ENCODE measurements at places on chromosomes 4 and X. TPM values are rescaled to one million over a fixed set of nuclear protein-coding genes. Genes with fewer than 3 reads are reported as not detected.

GRCh38 chr4:132344924-132345828 lies 803.9 kb upstream of the PCDH10 start:
- no peak for DNase-seq
- no peaks in the 10 kb centered on the region for H3K27me3 ChIP-seq
- H3K4me1 ChIP-seq = no peaks in the 10 kb centered on the region
- no peak overlapping the region for H3K4me3 ChIP-seq

DNA sequence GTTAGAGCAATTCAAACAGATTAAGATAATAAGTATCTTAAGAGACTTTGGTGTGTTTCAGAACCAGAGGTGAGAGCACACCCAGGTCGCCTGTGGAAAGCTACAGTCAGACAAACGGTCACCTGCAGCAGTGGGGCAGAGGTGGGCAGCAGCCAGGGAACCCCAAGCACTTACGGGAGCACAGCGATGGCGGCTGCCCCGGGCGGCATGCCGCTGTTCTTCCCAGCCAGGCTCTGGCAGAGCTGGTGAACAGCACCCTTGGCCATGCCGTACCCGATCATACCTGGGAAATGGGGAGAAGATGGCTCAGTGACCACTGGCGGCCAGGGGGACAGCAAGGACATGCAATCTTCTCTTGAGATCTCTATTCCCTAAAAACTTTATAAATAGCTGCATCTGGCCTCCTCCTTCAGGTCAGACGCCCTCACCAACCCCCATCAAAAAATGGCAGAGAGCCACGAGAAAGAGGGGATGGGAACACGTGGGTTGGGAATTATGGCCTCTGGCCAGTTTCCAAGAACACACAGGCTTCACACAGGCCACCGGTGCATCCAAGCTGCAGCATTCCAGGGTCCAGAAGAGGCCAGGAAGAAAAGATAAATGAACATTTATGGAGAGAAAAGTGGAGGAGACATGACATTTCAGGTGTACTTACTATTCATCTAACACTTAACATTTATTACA lies 19.7 kb downstream of the QDPR start:
- H3K4me3 ChIP-seq = no peak overlapping the region
- DNase-seq = no peak
- peaks cover 21% of the 10 kb centered on the region for H3K36me3 ChIP-seq
- H3K4me1 ChIP-seq = no peaks in the 10 kb centered on the region

DNA sequence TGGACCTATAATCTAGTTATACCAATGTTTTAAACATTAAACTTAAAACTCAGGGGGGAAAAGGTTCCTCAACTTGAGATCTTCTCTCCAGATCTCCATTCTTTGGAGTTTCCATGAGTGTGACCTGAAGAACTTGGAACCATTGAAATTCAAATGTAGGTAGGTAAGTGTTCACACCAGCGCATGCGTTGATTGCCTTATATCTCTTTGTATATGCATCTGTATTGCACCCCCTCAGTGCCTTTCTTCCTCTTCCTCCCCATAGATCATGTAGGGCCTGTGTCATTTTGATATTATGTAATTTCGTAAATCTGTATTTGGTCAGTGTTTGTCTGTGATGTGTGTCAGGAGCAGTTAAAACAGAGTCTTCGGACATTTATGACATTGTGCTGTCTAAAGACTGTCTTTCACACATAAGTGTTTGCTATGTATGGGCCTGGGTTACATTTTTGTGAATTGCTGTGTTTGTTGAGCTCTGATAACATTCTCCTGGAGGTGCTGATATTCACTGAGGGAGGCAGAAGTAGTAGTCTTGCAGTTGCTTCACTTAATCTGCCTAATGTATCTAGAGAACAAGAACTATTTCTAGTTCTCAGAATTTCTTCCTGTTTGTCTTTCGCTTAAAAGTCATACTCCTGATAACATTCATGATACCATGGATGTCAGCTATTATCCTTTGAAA lies 126.3 kb downstream of the RAP1GDS1 start:
- H3K4me1 ChIP-seq = no peaks in the 10 kb centered on the region
- no peaks in the 10 kb centered on the region for H3K27me3 ChIP-seq
- no peak for DNase-seq
- H3K27ac ChIP-seq = no peak overlapping the region
- no peak overlapping the region for H3K4me3 ChIP-seq

RRH gene
- total RNA-seq = 0.16 TPM

GRCh38 chrX:51899741-51900140 lies 6.3 kb downstream of the MAGED1 start:
- no peak overlapping the region for H3K4me3 ChIP-seq
- no peaks in the 10 kb centered on the region for H3K27me3 ChIP-seq

DUSP21 gene
- not detected for total RNA-seq

DNA sequence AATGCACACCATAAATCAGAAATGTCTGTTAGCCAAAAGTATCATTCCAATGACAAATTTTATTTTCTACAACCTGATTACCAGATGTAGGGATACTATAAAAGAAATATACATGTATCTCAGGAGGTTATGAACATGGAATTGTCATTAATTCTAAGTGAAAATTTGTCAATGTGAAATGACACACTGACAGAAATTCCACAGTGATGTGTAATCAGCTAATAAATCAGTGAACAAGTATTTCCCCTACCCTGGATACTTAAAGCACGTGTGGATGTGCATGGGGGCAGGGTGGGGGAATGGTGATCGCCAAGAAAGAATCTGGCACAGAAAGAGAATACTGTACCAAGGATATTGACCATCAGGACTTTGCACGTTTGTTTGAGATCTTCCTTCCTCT lies 123.6 kb downstream of the SH3RF1 start:
- no peaks in the 10 kb centered on the region for H3K27me3 ChIP-seq
- no peak overlapping the region for H3K4me3 ChIP-seq
- H3K36me3 ChIP-seq = no peaks in the 10 kb centered on the region
- no peak for DNase-seq
- no peak overlapping the region for H3K27ac ChIP-seq

GRCh38 chr4:38743866-38744265 lies 38.9 kb downstream of the TLR10 start:
- H3K27me3 ChIP-seq = no peaks in the 10 kb centered on the region
- DNase-seq = no peak
- no peak overlapping the region for H3K4me3 ChIP-seq
- no peaks in the 10 kb centered on the region for H3K36me3 ChIP-seq
- H3K27ac ChIP-seq = no peak overlapping the region

DNA sequence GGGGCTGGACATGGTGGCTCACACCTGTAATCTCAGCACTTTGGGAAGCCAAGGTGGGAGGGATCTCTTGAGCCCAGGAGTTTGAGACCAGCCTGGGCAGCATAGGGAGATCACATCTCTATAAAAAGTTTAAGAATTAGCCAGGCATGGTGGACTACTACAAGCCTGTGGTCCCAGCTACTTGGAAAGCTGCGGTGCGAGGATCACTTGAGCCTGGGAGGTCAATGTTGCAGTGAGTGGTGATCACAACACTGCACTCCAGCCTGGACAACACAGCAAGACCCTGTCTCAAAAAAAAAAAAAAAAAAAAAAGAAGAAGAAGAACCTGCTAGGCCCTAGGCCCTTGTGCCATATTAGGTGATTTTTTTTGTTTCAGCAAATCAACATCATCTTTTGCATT lies 12.2 kb downstream of the SRD5A3 start:
- H3K4me1 ChIP-seq = no peaks in the 10 kb centered on the region
- DNase-seq = no peak
- H3K27me3 ChIP-seq = no peaks in the 10 kb centered on the region
- H3K4me3 ChIP-seq = no peak overlapping the region
- H3K27ac ChIP-seq = no peak overlapping the region

CD40LG gene
- 10.1 TPM for total RNA-seq

RAB39B gene
- total RNA-seq = 12.5 TPM

DNA sequence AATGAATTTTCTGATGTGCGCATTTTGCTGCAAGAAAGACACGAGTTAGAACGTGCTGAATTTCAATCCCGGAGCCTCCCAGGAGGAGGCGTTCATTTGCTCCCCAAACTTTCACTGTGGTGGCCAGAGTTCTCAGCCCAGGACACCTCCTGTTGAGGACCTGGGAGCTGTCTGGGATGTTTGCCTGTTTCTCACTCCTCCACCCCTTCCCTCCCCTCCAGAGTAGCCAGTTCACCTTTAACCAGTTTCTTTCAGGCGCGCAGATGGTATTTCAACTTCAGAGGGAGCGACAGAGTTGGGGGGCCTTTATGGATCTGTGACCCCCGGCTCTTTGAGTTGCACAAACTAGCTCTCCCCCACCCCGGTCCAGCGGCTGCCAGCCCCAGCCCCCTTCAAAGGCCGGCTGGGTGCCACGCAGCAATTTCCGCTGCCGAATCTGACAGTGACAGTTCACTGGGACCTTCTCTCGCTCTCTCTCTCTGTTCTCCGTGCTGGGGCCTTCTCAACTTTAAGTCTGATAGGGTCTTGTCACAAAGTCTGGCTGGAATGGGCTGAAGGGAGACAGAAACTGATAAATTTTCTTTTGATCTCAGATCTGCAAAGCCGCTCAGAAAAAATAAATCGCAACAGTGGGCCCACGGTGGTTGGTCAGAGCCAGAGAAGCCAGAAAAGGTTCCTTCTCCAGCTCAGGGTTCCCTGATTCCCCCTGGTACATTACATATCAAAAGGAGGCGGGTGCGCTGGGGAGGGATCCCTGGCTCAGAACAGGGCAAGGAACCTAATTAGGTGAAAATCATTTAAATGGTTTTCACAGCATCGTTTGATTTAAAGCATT lies 100.0 kb upstream of the STX18 start:
- no peaks in the 10 kb centered on the region for H3K36me3 ChIP-seq
- H3K4me1 ChIP-seq = no peaks in the 10 kb centered on the region
- H3K27me3 ChIP-seq = no peaks in the 10 kb centered on the region
- no peak overlapping the region for H3K4me3 ChIP-seq

CT47B1 gene
- not detected for total RNA-seq

LDB2 gene
- not detected for total RNA-seq

ARHGAP6 gene
- total RNA-seq = not detected

DNA sequence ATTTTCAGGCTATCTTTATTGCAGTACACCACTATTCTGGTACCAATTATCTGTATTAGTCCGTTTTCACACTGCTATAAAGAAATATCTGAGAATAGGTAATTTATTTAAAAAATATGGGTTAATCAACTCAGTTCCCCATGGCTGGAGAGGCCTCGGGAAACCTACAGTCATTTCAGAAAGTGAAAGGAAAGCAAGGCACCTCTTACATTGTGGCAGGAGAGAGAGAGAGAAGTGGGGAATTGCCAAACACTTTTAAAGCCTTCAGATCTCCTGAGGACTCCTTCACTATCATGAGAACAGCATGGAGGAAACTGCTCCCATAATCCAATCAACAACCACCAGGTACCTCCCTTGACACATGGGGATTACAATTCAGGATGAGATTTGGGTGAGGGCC lies 54.7 kb downstream of the AMER1 start:
- DNase-seq = no peak
- H3K4me1 ChIP-seq = no peaks in the 10 kb centered on the region
- H3K27me3 ChIP-seq = no peaks in the 10 kb centered on the region
- H3K27ac ChIP-seq = no peak overlapping the region
- H3K4me3 ChIP-seq = no peak overlapping the region
- H3K36me3 ChIP-seq = no peaks in the 10 kb centered on the region

DNA sequence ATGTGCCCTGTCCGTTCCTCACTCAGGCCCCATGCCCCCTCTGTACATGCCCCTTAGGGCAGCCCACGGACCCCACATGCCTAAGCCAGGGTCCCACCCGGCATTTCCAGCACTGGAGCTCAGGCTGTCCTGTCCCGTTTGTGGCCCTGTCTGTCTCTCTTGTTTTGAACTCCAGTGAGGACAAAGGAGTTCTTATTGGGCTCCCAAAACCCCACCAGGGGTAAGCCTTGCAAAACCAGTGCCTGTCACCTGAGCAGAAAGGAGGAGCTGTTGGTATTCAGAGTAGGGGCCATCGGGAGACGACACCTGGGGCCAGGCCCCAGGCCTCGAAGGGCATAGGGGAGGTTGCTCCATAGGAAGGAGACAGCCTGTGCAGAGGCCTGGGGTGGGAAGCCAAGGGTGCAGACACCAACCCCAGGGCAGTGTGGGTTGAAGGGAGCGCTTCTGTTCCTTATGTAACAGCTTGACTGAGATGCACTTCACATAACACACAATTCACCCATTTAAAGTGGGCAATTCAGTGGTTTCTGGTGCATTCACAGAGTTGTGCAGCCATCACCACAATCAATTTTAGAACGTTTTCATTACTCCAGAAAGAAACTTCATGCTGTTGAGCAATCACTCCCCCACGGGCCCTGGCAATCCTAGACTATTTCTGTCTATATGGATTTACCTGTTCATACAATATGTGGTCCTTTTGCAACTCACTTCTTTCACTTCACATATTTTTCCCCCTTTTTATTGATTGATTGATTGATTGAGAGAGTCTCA lies 31.7 kb downstream of the MAN2B2 start:
- no peaks in the 10 kb centered on the region for H3K4me1 ChIP-seq
- H3K27me3 ChIP-seq = no peaks in the 10 kb centered on the region
- H3K27ac ChIP-seq = no peak overlapping the region

- no peak overlapping the region for H3K27ac ChIP-seq
- no peak for DNase-seq
- H3K27me3 ChIP-seq = no peaks in the 10 kb centered on the region
These were observed 24.3 kb upstream of the GPR34 start for GRCh38 chrX:41664375-41664901.

DNA sequence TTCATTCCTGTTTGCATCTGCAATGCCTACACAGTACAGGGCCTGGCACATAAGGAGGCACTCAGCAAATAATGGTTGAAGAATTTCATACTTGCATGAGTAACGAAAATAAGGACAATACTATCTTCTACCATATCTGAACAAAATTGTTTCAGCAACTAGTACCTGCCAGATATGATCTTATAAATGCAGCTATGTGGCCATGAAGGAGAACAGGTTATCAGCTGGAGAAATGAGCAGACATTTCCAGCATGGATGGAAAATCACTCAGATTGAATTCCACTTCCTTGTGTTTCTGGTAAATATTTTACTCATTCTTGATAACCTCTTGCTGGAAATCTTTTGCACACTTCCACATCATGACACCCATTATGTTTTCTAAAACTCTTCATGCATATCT lies 204.0 kb downstream of the ADAMTS3 start:
- no peak overlapping the region for H3K27ac ChIP-seq
- H3K4me1 ChIP-seq = no peaks in the 10 kb centered on the region
- DNase-seq = no peak
- H3K4me3 ChIP-seq = no peak overlapping the region
- H3K27me3 ChIP-seq = no peaks in the 10 kb centered on the region

DNA sequence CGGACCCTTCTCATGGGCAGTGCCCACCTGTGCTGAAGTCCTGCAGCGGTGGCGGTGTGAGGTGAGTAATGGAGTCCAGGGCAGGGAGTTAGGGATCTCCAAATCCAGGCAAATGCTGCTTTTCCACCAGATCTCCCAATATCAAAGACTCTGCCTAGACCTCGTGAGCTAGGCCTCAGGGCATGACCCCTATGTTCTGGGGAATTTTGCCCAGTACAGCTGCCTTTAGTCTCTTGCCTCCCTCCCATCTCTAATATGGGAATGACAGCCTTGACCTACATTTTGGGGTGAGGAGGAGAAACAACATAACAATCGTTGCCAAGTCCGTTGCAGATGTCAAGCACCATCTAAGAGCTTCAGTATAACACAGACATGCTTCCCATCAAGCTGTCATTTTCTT lies 7.3 kb downstream of the PAK3 start:
- H3K4me3 ChIP-seq = no peak overlapping the region
- H3K36me3 ChIP-seq = no peaks in the 10 kb centered on the region
- no peak overlapping the region for H3K27ac ChIP-seq
- no peak for DNase-seq
- H3K4me1 ChIP-seq = no peaks in the 10 kb centered on the region

SPIN2A gene
- 0.18 TPM for total RNA-seq

OTC gene
- total RNA-seq = 0.15 TPM

All from CD8-positive, alpha-beta memory T cell (primary cell).